ENCODE measurements at places on chromosomes 6 and 20. TPM values are rescaled to one million over a fixed set of nuclear protein-coding genes. Genes with fewer than 3 reads are reported as not detected.

GRCh38 chr6:95548188-95548786, 29.0 kb upstream of the MANEA start:
- H3K4me3 ChIP-seq = no peak overlapping the region
- H3K27ac ChIP-seq = no peak overlapping the region
- no peaks in the 10 kb centered on the region for H3K36me3 ChIP-seq
- H3K4me1 ChIP-seq = no peaks in the 10 kb centered on the region

GRCh38 chr20:62617711-62618483, 24.4 kb upstream of the SLCO4A1 start:
- peaks cover 3% of the 10 kb centered on the region for H3K27me3 ChIP-seq
- peak overlapping the region; percentile 75 for H3K27ac ChIP-seq
- H3K4me3 ChIP-seq = peak overlapping the region; percentile 81
- H3K4me1 ChIP-seq = peaks cover 32% of the 10 kb centered on the region
- H3K36me3 ChIP-seq = no peaks in the 10 kb centered on the region
- peak; percentile 76 for DNase-seq

GRCh38 chr20:5402903-5403531, 86.3 kb upstream of the PROKR2 start:
- no peak overlapping the region for H3K4me3 ChIP-seq
- peaks cover 24% of the 10 kb centered on the region for H3K27me3 ChIP-seq
- no peaks in the 10 kb centered on the region for H3K36me3 ChIP-seq

- no peak for DNase-seq
- H3K4me1 ChIP-seq = peaks cover 13% of the 10 kb centered on the region
- H3K4me3 ChIP-seq = no peak overlapping the region
- peaks cover 31% of the 10 kb centered on the region for H3K27me3 ChIP-seq
- no peaks in the 10 kb centered on the region for H3K36me3 ChIP-seq
These were observed 5.7 kb downstream of the THBS2 start for GRCh38 chr6:169247991-169248390.

DNA sequence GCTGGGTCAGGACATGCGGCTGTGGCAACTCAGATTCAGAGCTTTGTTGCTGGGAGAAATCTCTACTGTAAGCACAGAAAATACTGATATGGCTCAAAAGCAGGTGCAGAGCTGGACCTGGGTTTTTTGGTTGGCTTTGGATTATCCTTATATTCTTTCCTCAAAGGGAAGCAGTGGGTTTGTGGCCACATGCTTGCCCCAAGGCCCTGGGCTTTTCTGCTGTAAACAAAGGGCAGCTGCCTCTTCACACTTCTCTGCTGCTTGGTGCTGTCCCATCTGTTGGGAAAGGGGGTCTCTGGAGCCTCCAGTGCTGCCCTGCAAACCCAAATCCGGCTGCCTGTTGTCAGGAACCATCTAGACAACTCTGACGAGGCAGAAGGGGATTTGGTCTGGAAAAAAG, 52.4 kb downstream of the ANKRD6 start:
- DNase-seq = no peak
- no peak overlapping the region for H3K27ac ChIP-seq

DNA sequence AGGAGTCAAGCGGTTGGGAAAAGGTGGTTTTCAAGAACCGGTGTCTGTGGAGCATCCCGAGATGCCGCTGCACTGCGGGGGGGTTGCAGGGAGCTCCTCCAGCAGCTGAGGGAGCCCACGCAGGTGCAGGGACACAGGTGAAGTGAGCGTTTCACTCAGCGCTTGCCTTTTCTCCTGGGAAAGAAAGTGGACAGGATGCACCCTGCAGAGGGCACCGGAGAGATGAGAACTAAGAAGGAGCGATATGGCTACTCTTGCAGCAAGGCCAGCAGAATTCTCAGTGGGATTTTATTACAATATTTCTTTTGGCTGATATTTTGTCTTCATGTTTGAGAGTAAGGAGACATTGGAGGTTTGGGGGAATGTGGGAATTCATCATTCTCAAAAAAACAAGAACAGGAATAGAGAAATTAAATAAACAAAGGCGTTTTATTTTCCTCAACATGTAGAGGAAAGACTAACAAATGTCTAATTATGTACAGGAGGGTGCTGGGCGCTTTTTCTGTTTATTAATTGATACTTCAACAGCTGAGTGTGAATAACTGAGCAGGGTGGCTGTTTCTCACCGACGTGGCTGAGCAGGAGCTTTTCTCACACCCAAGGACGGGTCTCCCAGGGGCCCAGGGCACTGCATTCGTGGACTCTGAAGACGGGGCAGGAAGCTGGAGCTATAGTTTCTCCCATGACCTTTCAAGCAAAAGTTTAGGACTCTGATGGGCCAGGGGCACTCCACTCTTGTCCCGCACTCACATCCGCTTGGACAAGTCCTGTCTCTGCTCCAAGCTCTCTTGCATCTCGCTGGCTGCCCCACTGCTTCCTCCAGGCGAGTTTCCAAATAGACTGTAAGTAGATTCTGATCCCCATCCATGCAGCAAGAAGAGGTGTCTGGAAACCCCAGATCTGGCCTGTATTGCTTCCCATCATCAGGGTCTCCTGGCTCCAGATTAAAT, 176.1 kb downstream of the SMOC2 start:
- H3K4me3 ChIP-seq = no peak overlapping the region
- H3K4me1 ChIP-seq = peaks cover 12% of the 10 kb centered on the region
- H3K36me3 ChIP-seq = no peaks in the 10 kb centered on the region

GRCh38 chr20:50174456-50174855, 16.2 kb upstream of the CEBPB start:
- no peak overlapping the region for H3K27ac ChIP-seq
- H3K4me1 ChIP-seq = peaks cover 6% of the 10 kb centered on the region
- H3K36me3 ChIP-seq = peaks cover under 1% of the 10 kb centered on the region
- DNase-seq = no peak

DNA sequence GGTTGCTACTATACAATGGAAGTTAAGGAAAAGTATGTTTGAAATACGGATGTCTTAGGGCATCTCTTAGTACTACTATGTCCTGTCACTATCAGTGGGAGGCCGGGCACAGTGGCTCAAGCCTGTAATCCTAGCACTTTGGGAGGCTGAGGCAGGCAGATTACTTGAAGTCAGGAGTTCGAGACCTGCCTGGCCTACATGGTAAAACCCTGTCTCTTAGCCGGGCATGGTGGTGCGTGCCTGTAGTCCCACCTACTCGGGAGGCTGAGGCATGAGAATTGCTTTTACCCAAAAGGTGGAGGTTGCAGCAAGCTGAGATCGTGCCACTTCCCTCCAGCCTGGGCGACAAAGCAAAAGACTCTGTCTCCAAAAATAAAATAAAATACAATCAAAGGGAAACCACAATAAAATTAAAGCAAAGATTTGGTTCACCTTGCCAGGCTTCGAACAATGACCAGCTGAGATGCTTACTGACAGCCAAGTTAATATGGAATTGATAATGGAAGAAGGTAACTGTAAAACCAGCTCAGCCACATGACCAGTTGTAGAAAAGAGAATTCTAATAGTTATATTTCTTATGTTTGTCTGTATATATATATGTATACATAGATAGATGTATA, 6.5 kb downstream of the CD24 start:
- no peaks in the 10 kb centered on the region for H3K36me3 ChIP-seq
- no peak overlapping the region for H3K4me3 ChIP-seq
- peaks cover 38% of the 10 kb centered on the region for H3K27me3 ChIP-seq
- H3K4me1 ChIP-seq = peaks cover under 1% of the 10 kb centered on the region
- no peak overlapping the region for H3K27ac ChIP-seq

DNA sequence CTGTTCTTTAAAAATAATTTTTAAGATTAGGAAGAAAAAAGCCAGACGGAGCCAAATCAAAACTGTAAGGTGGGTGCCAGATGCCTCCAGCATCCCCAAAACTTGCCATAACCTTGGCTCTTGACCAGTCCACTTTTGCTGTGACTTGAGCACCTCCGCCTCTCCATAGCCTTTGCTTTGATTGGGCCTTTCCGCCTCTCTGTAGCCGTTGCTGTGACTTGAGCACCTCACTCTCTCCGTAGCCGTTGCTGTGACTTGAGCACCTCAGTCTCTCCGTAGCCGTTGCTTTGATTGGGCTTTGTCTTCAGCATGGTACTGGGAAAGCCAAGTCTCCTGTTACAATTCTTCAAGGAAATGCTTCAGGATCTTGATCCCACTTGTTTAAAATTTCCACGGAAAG, 73.0 kb downstream of the YTHDF1 start:
- H3K27me3 ChIP-seq = peaks cover 5% of the 10 kb centered on the region
- H3K4me3 ChIP-seq = no peak overlapping the region
- no peak for DNase-seq
- H3K4me1 ChIP-seq = no peaks in the 10 kb centered on the region
- H3K27ac ChIP-seq = no peak overlapping the region

DNA sequence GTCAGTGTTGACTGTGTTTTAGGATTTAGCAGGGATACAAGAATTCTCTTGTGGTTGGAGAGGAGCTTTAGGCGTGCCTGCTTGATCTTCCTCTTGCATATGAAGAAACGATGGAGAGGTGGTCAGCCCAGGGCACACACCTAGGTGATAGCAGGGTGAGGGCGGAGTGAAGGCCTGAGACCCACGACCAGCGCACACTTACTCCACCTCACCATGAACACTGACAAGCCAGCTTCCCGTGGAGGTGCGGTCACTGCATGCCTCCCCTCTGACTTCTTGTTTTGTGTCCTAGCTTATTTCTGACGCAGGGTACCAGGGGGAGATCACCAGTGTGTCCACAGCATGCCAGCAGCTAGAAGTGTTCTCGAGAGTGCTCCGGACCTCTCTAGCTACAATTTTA, 8.1 kb downstream of the NELFCD start:
- peaks cover 32% of the 10 kb centered on the region for H3K4me1 ChIP-seq
- no peak overlapping the region for H3K4me3 ChIP-seq
- no peaks in the 10 kb centered on the region for H3K27me3 ChIP-seq
- no peak overlapping the region for H3K27ac ChIP-seq

- H3K36me3 ChIP-seq = no peaks in the 10 kb centered on the region
- no peak overlapping the region for H3K27ac ChIP-seq
- peaks cover 14% of the 10 kb centered on the region for H3K4me1 ChIP-seq
- no peak for DNase-seq
These were observed 135.5 kb upstream of the TNFAIP3 start for GRCh38 chr6:137731600-137731959.

- DNase-seq = no peak
- peaks cover 94% of the 10 kb centered on the region for H3K27me3 ChIP-seq
- H3K27ac ChIP-seq = no peak overlapping the region
- H3K4me1 ChIP-seq = peaks cover 41% of the 10 kb centered on the region
- peaks cover 11% of the 10 kb centered on the region for H3K36me3 ChIP-seq
These were observed 2.7 kb upstream of the SIM1 start for GRCh38 chr6:100467129-100468015.

DNA sequence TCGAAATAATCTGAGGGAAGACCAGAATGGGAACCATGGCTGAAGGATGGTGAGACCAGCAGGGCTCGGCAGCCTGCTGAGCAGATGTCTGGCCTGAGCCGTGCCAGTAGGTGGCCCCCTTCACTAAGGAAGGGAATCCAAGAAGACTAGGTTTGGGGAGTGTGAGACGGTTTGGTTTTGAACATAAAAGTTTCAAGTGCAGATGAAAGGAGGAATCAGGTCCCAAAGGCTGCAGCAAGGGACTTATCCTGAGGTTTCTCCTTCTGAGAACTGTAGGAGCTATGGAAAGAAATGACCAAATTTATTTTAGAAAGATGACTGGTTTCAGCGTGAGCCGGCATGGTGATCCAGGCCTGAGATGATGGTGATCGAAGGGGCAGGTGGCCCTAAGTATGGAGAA, 4.6 kb upstream of the OSER1 start:
- peaks cover 2% of the 10 kb centered on the region for H3K36me3 ChIP-seq
- peak overlapping the region; percentile 2 for H3K27ac ChIP-seq
- peaks cover 57% of the 10 kb centered on the region for H3K4me1 ChIP-seq
- DNase-seq = peak; percentile 83
- peak overlapping the region; percentile 12 for H3K4me3 ChIP-seq

DNA sequence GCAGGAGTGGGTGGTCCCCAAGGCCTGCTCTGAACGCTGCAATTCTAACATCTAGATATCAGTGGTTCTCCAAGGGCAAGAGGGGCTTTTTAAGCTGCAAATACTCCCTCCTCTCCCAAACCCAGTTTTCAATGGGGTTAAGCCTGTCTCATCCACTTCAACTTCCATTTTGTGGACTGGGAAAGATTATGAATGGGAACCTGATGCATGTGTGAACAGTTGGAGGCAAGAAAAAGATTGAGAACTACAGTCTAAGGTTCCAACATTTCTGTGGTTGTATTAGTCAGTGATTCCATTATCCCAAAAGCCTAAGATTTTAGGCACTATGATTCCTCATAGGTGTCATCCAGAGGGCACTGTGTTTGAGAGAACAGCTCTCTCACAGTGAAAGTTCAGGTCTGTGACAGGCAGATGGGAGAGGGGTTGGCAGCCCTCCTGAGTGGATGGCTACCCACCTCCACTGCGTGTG, 53.7 kb downstream of the HNF4A start:
- no peaks in the 10 kb centered on the region for H3K36me3 ChIP-seq
- no peak overlapping the region for H3K4me3 ChIP-seq
- H3K4me1 ChIP-seq = no peaks in the 10 kb centered on the region
- H3K27ac ChIP-seq = no peak overlapping the region
- H3K27me3 ChIP-seq = peaks cover 6% of the 10 kb centered on the region
- no peak for DNase-seq

- no peak for DNase-seq
- no peaks in the 10 kb centered on the region for H3K36me3 ChIP-seq
- no peak overlapping the region for H3K4me3 ChIP-seq
- no peaks in the 10 kb centered on the region for H3K27me3 ChIP-seq
These were observed 480.0 kb upstream of the JAG1 start for GRCh38 chr20:11153819-11154218.

DNA sequence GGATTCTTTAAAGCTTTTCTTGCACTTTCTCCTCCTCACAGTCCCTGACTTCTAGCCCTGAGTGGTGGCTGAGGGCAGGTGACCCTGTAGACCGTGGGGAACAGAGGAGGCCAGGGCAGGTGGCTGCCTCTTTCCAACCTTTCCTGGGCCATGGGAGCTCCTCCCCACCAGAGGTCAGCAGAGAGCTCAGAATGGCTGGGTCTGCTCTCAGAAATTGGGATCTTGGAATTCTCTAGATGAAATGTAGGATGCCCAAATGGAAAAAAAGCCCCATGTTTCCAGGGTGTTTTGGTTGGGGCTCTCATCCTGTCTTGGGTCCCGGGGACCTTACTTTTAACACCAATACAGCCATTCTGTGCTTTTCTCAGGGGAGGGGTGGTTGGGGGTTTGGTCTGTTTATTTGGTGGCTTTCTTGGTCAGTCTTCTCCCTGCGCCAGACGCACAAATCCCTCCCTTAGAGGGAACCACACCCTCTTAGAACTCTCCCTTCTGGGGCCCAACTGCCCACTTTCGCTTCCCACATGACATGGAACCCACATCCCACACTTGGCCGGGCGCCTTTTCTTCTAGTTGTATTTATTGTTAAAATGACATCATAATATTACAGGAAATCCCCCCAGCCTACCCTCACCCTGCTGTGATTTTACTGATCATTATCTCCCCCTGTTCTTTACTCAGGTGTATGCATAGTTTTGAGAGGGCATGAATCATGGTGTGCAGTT, 17.9 kb downstream of the GNAS start:
- H3K36me3 ChIP-seq = no peaks in the 10 kb centered on the region
- peaks cover 13% of the 10 kb centered on the region for H3K4me1 ChIP-seq
- no peaks in the 10 kb centered on the region for H3K27me3 ChIP-seq
- no peak overlapping the region for H3K27ac ChIP-seq
- DNase-seq = peak; percentile 65

TRAM2 gene
- total RNA-seq = 4.9 TPM

HDGFL1 gene
- not detected for total RNA-seq

GGTLC1 gene
- total RNA-seq = not detected

TRIM40 gene
- not detected for total RNA-seq

MYB gene
- total RNA-seq = 89.6 TPM

INSM1 gene
- total RNA-seq = 4.1 TPM

KIAA1755 gene
- not detected for total RNA-seq

MAVS gene
- 29.8 TPM for total RNA-seq

EYS gene
- not detected for total RNA-seq

PGC gene
- not detected for total RNA-seq

TFAP2D gene
- not detected for total RNA-seq

KCNB1 gene
- not detected for total RNA-seq

OPRL1 gene
- 1.7 TPM for total RNA-seq

RSPH9 gene
- total RNA-seq = 0.12 TPM

SYNDIG1 gene
- total RNA-seq = not detected

SEL1L2 gene
- not detected for total RNA-seq
